ENCODE measurements at places on chromosomes 13 and 19. TPM values are rescaled to one million over a fixed set of nuclear protein-coding genes. Genes with fewer than 3 reads are reported as not detected.

ERCC1 gene
- total RNA-seq: 100 TPM

FLT3LG gene
- total RNA-seq: 2.4 TPM

GRCh38 chr19:11378319-11379189, 4.1 kb downstream of the SWSAP1 start:
- no peaks in the 10 kb centered on the region for H3K36me3 ChIP-seq
- no peak overlapping the region for H3K4me3 ChIP-seq
- peaks cover 22% of the 10 kb centered on the region for H3K27me3 ChIP-seq
- H3K27ac ChIP-seq: peak overlapping the region; percentile 24
- DNase-seq: peak; percentile 65
- peaks cover 20% of the 10 kb centered on the region for H3K4me1 ChIP-seq

DNA sequence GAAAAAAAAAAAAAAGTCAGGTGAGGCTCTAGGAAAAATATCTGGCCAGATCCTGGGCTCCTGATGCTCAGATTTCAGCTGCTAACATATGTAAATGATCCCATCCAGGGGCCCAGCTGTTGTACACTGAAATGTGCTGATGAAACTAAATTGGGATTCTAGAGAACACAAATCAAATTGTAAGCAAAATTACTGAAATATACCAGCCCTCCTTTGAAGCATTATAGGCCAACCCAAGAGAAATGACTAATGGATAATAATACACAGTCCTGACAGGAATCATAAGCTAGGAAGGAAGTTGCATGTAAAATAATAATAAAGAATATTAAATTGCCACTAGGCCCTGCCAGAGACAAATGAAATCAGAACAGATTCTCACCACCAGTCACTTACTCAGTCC, 17.8 kb downstream of the KCTD12 start:
- H3K4me1 ChIP-seq: no peaks in the 10 kb centered on the region
- H3K4me3 ChIP-seq: no peak overlapping the region
- no peaks in the 10 kb centered on the region for H3K36me3 ChIP-seq
- H3K27ac ChIP-seq: no peak overlapping the region
- DNase-seq: no peak
- H3K27me3 ChIP-seq: peaks cover 18% of the 10 kb centered on the region

FAM124A gene
- total RNA-seq: 0.91 TPM

BRME1 gene
- total RNA-seq: 7.0 TPM

APOE gene
- 290 TPM for total RNA-seq

GRCh38 chr13:98405107-98405571, 171.8 kb downstream of the STK24 start:
- no peak overlapping the region for H3K4me3 ChIP-seq
- H3K4me1 ChIP-seq: peaks cover 33% of the 10 kb centered on the region
- peaks cover 38% of the 10 kb centered on the region for H3K36me3 ChIP-seq
- DNase-seq: no peak

ZNF260 gene
- total RNA-seq: 32.8 TPM

- peaks cover 2% of the 10 kb centered on the region for H3K4me1 ChIP-seq
- DNase-seq: no peak
- no peaks in the 10 kb centered on the region for H3K27me3 ChIP-seq
- no peak overlapping the region for H3K27ac ChIP-seq
- no peak overlapping the region for H3K4me3 ChIP-seq
Measured at GRCh38 chr13:33528896-33529295, 243.3 kb upstream of the STARD13 start.

DNA sequence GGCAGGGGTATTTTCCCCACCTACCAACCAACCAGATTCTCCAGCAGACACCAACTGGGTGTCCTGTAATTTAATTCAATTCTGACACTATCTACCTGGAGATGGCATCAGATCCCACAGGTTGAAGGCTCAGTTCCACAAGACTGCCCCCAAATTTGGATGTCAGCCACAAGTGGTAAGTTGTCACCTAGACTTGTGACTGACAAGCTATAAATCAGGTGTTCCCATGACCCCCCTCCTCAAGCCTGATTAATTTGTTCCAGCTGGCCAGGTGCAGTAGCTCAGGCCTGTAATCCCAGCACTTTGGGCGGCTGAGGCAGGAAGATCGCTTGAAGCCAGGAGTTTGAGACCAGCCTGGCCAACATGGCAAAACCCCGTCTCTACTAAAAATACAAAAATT, 10.6 kb upstream of the HAUS5 start:
- DNase-seq: no peak
- peaks cover 22% of the 10 kb centered on the region for H3K27me3 ChIP-seq
- H3K4me1 ChIP-seq: no peaks in the 10 kb centered on the region
- no peak overlapping the region for H3K27ac ChIP-seq

- H3K27ac ChIP-seq: no peak within 1 kb of the TSS
- peaks cover 24% of the 10 kb centered on the region for H3K36me3 ChIP-seq
- H3K4me3 ChIP-seq: no peak within 1 kb of the TSS
- peaks cover 55% of the 10 kb centered on the region for H3K4me1 ChIP-seq
- no peaks in the 10 kb centered on the region for H3K27me3 ChIP-seq
- no peak for DNase-seq
Measured at GRCh38 chr13:98176777-98177608, at the start of gene RNF113B. Gene RNF113B (minus strand): TSS chr13:98177269. CDS start chr13:98177236, 33 bp downstream.

NOVA2 gene
- 0.51 TPM for total RNA-seq

GRCh38 chr13:65789815-65790214, 1440.3 kb downstream of the PCDH9 start:
- H3K36me3 ChIP-seq: no peaks in the 10 kb centered on the region
- no peaks in the 10 kb centered on the region for H3K4me1 ChIP-seq
- no peak for DNase-seq
- no peak overlapping the region for H3K27ac ChIP-seq
- H3K27me3 ChIP-seq: no peaks in the 10 kb centered on the region

ATXN8OS gene
- total RNA-seq: not detected

DNA sequence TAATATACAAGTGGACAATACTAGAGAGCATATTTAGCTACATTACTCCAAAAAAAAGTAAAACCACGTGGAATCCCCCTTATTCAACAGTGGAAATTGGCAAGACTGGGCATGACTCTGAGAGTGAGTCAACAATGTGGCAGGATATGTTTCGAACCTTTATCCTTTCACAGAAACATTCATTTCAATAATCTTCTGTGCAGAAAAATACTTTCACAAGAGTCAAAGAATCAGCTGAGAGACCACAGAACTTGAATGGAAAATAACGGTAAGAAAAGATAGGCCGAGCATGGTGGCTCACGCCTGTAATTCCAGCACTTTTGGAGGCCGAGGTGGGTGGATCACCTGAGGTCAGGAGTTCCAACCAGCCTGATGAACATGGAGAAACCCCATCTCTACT, 25.1 kb upstream of the CD70 start:
- no peaks in the 10 kb centered on the region for H3K36me3 ChIP-seq
- H3K27me3 ChIP-seq: peaks cover 6% of the 10 kb centered on the region
- H3K4me3 ChIP-seq: no peak overlapping the region
- DNase-seq: no peak

PTGIR gene
- 5.0 TPM for total RNA-seq

ATP1A3 gene
- 0.45 TPM for total RNA-seq

All from mesothelial cell of epicardium (in vitro differentiated cells).